Mesothelial cell of epicardium (in vitro differentiated cells): ENCODE measurements at places on chromosomes 11 and 22. TPM values are rescaled to one million over a fixed set of nuclear protein-coding genes. Genes with fewer than 3 reads are reported as not detected.

GRCh38 chr11:20013346-20014066 lies 146.8 kb downstream of the DBX1 start:
- peak overlapping the region; percentile 91 for H3K27ac ChIP-seq
- no peak for DNase-seq
- no peaks in the 10 kb centered on the region for H3K27me3 ChIP-seq
- no peak overlapping the region for H3K4me3 ChIP-seq
- peaks cover 39% of the 10 kb centered on the region for H3K4me1 ChIP-seq

GRCh38 chr22:23557467-23557866 lies 22.6 kb downstream of the IGLL1 start:
- H3K36me3 ChIP-seq: peaks cover 2% of the 10 kb centered on the region
- H3K27me3 ChIP-seq: no peaks in the 10 kb centered on the region
- H3K4me3 ChIP-seq: no peak overlapping the region

GRCh38 chr11:64080390-64080789 lies 44.7 kb downstream of the FLRT1 start:
- no peak overlapping the region for H3K4me3 ChIP-seq
- peaks cover 2% of the 10 kb centered on the region for H3K27me3 ChIP-seq
- no peak overlapping the region for H3K27ac ChIP-seq
- H3K4me1 ChIP-seq: peaks cover 13% of the 10 kb centered on the region

DNA sequence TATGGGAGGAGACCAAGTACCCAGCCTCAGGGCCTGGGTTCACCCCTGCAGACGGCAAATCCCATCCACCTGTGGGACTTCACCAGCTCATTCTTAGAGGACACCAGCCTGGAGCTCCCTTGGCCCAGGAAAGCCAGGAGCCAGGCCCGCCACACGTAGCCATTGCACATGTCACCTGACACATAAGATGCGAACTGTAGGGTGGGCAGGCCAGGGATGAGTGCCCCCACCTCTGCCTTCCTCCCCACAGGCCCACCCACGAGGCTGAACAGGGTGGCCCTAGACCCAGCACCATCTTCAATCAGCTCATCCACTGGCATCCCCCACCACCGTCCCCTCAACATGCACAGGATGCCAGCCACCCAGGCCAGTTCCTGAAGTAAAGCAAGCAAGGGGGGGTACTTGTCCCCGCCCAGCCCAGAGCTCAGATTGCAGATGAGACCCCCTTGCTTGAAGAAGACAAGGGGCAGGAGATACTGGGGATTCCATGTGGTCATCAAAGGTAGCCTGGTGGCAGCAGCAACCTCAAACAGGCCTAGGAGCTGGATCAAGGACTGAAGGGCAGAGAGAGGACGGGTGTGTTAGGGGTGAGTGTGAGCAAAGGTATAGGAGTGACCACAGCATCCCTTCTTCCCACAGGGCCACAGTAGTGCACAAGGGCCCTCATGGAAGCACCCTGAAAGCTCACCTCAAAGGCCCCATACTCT lies 45.6 kb downstream of the IGLL5 start:
- no peak overlapping the region for H3K4me3 ChIP-seq
- no peak overlapping the region for H3K27ac ChIP-seq
- H3K36me3 ChIP-seq: no peaks in the 10 kb centered on the region
- DNase-seq: no peak
- H3K4me1 ChIP-seq: peaks cover 7% of the 10 kb centered on the region
- peaks cover 19% of the 10 kb centered on the region for H3K27me3 ChIP-seq

- no peak within 1 kb of the TSS for H3K27ac ChIP-seq
- H3K36me3 ChIP-seq: no peaks in the 10 kb centered on the region
- H3K27me3 ChIP-seq: peaks cover 29% of the 10 kb centered on the region
- no peaks in the 10 kb centered on the region for H3K4me1 ChIP-seq
Measured at GRCh38 chr22:22558972-22559603, at the start of gene PRAME. TSS of gene PRAME (minus strand) at chr22:22559265. CDS start at chr22:22556832, 2,433 bp downstream.

GRCh38 chr11:10895285-10895684 lies 37.4 kb upstream of the ZBED5 start:
- peaks cover 51% of the 10 kb centered on the region for H3K4me1 ChIP-seq
- H3K4me3 ChIP-seq: no peak overlapping the region
- peaks cover 12% of the 10 kb centered on the region for H3K36me3 ChIP-seq
- no peak for DNase-seq

GRCh38 chr11:32569313-32569881 lies 14.2 kb upstream of the EIF3M start:
- no peak overlapping the region for H3K27ac ChIP-seq
- peaks cover 33% of the 10 kb centered on the region for H3K4me1 ChIP-seq
- peaks cover 10% of the 10 kb centered on the region for H3K27me3 ChIP-seq

- H3K36me3 ChIP-seq: peaks cover 4% of the 10 kb centered on the region
- peak overlapping the region; percentile 99 for H3K27ac ChIP-seq
- peaks cover 12% of the 10 kb centered on the region for H3K4me1 ChIP-seq
- no peak for DNase-seq
Measured at GRCh38 chr22:38655519-38656255, 505 bp downstream of the FAM227A start.

DNA sequence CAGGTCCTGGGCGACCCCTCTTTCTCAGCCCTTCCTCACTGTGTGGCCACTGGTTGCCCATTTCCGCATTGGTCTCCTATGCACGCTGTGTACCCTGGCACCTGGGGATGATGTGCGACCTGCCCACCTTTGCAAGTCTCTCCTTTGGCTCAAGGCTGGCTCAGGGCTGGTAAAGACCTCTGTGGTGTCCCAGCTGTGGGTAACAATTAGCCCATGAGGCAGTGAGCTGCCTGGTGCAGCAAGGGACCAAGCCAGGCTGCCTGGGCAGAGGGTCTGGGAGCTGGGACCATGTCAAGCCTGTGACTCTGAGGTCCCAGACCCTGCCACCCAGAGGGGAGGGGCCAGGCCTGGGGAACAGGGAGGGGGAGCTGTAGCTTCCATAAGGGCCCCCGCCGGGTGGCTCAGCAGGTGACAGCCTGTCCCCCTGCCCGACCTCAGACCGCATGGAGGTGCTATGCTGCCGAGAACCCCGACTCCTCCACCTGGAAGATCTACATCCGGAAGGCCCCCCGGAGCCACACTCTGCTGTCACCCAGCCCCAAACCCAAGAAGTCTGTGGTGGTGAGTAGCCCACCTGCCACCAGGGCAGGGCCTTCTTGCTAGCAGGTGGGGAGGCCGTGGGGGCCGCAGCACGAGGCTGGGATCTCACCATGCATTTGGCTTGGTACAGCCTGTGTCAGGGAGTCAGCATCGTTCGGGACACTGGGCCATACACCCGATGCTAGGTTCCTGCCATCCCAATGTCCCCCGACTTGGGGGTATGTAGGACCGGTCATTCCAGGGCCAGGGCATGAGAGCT lies 112.5 kb downstream of the KCNQ1OT1 start:
- H3K4me3 ChIP-seq: no peak overlapping the region
- peak; percentile 30 for DNase-seq
- peaks cover 10% of the 10 kb centered on the region for H3K27me3 ChIP-seq
- H3K4me1 ChIP-seq: peaks cover 6% of the 10 kb centered on the region

DNA sequence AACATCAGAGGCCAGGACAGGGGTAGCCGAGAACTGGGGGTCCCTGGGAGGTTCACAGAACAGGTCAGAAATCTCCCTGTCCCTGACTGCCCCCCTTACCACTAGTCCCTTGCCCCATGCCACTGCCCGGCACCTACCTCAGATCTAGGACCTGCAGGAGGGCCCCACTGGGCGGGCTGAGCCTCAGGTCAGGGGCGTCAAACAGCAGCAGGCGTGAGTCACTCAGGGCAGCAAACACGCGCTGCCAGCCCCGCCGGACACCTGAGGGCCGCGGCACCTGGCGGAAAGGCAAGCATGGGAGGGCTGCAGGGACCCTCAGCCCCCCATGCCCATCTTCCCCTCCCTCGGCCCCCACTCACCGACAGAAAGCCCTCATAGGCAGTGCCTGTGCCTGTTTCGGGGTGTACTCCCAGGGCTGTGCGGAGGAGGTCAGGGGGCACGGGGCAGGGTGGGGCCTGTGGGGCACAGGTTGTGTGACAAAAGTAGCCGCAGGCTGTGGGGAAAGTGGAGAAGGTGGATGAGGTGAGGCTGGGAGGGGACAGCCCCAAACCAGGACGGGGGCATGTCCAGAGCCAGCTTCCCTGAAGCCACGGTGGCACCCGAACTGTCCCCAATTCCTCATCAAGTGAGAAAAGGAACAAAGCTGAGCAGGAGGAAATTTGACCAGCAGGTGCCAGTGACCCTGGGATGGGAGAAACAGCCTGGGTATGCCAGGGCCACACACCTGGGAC lies 11.8 kb downstream of the CDC42BPG start:
- peaks cover 6% of the 10 kb centered on the region for H3K36me3 ChIP-seq
- DNase-seq: no peak
- H3K4me1 ChIP-seq: no peaks in the 10 kb centered on the region
- H3K4me3 ChIP-seq: no peak overlapping the region
- no peaks in the 10 kb centered on the region for H3K27me3 ChIP-seq
- H3K27ac ChIP-seq: no peak overlapping the region

DNA sequence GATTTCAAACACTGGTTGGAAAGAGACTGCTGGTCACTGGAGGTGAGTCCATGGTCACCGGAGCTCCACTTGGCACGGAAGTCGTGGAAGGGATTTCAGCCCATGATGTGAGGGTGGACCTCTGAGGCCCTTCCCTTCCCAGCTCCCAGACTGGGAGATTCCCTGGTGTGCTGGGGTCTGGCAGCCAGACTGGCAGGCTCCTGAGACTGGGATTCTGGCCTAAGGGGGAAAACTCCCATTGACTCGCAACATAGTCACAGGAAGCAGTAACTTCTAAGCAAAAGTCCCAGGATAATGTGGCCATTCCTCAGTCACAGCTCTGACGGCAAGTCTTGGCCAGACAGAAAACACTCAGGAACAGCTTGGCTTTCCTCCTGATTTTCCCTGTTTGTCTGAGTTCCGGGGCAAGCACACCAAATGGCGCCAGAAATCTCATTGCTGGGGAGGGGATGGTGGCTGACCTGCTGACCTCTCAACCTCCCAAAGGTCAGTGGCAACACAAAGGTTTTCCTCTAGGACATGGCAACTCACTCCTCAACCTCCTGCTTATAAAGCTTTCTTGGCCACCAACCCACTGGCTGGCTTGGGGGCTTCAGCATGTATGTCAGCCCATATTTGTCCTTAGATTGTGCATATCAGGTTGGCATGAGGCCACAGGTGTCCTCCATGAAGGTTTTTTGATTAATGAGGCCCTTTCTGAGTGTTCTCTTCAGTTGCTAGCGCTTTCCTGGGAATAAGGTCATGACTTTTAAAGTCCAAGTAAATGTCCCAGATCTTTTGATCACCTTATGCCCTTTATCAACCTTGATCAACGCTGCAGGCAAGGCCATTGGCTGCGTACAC lies 99.5 kb downstream of the CCDC81 start:
- H3K27ac ChIP-seq: no peak overlapping the region
- no peak overlapping the region for H3K4me3 ChIP-seq
- H3K36me3 ChIP-seq: peaks cover 4% of the 10 kb centered on the region
- H3K27me3 ChIP-seq: no peaks in the 10 kb centered on the region
- H3K4me1 ChIP-seq: peaks cover 11% of the 10 kb centered on the region
- no peak for DNase-seq

- H3K27ac ChIP-seq: no peak overlapping the region
- H3K4me3 ChIP-seq: peak overlapping the region; percentile 46
- peaks cover 27% of the 10 kb centered on the region for H3K4me1 ChIP-seq
- H3K27me3 ChIP-seq: peaks cover 60% of the 10 kb centered on the region
Measured at GRCh38 chr11:65786008-65786785, 666 bp upstream of the OVOL1 start.

DNA sequence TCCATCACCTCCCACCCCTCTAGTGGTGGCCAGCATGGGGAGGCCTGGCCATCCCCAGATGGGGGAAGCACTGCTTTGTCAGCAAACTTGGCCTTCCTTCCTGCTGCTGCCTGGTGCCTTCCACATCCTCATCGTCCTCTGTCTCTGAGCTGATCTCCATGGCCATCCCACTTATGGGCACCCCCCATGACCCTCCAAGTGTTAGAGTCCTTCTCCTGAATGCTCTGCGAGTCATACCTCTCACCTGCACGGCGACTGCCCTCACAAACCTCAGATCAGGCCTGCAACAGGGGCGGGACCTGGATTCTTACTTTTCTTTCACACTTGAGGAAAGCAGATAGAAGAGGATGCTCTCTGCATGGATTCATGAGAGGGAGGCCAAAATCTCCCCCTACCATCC lies 24.0 kb downstream of the POU2AF1 start:
- no peak overlapping the region for H3K27ac ChIP-seq
- H3K4me3 ChIP-seq: no peak overlapping the region
- no peaks in the 10 kb centered on the region for H3K36me3 ChIP-seq
- no peak for DNase-seq
- peaks cover 12% of the 10 kb centered on the region for H3K27me3 ChIP-seq

- H3K27ac ChIP-seq: no peak overlapping the region
- no peak overlapping the region for H3K4me3 ChIP-seq
- no peak for DNase-seq
- no peaks in the 10 kb centered on the region for H3K36me3 ChIP-seq
Measured at GRCh38 chr11:4863876-4864275, 14.9 kb upstream of the OR51S1 start.

- peaks cover 16% of the 10 kb centered on the region for H3K36me3 ChIP-seq
- peaks cover 20% of the 10 kb centered on the region for H3K4me1 ChIP-seq
- H3K27ac ChIP-seq: peak overlapping the region; percentile 92
- H3K4me3 ChIP-seq: no peak overlapping the region
Measured at GRCh38 chr11:46674463-46675287, 25.7 kb downstream of the ARHGAP1 start.

- peaks cover 8% of the 10 kb centered on the region for H3K27me3 ChIP-seq
- H3K27ac ChIP-seq: peak overlapping the region; percentile 30
- no peak for DNase-seq
- peaks cover 56% of the 10 kb centered on the region for H3K4me1 ChIP-seq
Measured at GRCh38 chr11:69011624-69012091, 1.4 kb downstream of the MRGPRF start.

The UBQLN3 gene
- total RNA-seq: 0.63 to 1.2 TPM (median 0.71 TPM) in 3 replicates

The MB gene
- total RNA-seq: not detected in 3 replicates

The TMEM151A gene
- total RNA-seq: 1.3 to 1.8 TPM (median 1.6 TPM) in 3 replicates

The TMEM123 gene
- total RNA-seq: 131 to 144 TPM (median 137 TPM) in 3 replicates

The OR6A2 gene
- 0.34 to 0.60 TPM (median 0.38 TPM) in 3 replicates for total RNA-seq

The GSTT2 gene
- total RNA-seq: 0.29 TPM in 1 of 3 replicates, not detected in the others

The APOA5 gene
- total RNA-seq: not detected in 3 replicates

The CDC42EP1 gene
- 38.5 to 39.1 TPM (median 38.8 TPM) in 3 replicates for total RNA-seq

The MS4A3 gene
- total RNA-seq: not detected in 3 replicates

The GDPD4 gene
- not detected in 3 replicates for total RNA-seq

The ABTB2 gene
- 2.6 to 3.1 TPM (median 2.7 TPM) in 3 replicates for total RNA-seq
